ENCODE measurements at places on chromosomes 13 and 19.

- no peak for DNase-seq
These were observed 15.7 kb downstream of the MRPS12 start for GRCh38 chr19:38946229-38947010.

DNA sequence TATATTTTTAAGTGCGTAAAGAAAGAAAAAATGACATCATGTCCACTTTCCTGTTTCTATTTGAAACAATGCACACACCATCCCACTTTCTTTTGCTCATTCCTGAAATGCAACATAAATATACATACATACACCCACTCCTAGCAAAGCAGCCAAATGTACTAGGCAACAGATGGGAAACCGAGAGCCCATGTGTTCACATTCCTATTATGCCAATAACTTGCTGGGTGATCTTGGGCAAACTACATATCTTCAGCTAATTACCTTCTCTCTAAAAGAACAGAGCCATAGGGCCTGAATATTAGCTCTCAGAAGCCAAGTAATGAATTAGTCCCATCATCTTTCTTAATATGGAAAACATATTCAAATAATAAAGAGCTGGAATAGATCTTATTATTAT lies 610.6 kb upstream of the ATXN8OS start:
- DNase-seq = no peak

DNA sequence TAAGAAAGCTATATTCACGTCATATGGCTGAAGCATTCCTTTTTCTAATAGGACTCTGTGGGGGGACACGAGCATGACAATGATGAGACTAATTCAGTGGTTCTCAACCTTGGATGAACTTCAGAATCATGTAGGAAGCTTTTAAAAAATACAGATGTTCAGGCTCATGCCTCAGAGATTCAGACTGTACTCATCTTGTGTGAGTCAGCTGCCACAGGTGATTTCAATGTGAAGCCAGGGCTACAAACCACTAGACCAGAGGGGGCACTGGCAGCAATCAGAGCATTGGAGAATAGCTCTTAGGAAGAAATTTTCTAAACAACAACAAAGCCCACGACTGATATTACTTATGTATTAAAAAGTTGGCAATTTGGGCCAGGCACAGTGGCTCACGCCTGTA lies 91.7 kb downstream of the SERP2 start:
- no peak for DNase-seq

DNA sequence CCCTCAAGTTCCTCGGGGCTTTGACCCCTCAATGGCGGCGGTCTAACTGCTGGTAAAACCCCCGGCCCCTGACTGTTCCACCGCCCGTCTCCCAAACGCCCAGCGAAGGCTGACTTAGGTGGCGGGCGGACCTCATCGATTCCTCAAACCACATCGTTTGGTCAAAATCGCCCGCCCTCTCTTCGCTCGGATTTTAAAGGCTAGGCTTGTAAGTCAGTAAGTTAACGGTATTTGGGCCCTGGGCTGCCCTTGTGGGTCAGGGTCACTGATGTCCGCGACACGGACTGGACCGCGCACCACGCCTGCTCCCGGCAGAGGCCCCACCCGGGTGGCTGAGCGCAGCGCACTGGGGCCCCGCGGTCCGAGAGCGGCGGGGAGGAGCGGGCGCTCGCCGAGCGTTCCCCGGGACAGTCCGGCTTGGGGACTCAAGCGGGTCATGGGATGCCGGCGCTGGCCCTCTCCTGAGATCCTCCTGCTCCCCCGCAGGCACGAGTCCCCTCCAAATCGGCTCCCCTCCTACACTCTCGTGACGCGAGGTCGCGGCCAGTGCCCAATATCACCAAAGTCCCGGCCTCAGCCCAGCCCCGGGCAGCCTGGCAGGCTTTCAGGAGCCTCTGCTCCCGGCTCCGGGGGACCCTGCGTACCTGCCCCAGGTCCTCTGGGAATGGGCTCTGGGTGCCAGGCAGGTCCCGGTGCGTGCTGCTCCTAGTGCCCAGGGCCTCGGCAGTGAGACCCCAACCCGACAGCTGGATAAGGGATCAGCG lies 1.0 kb downstream of the FLT1 start:
- DNase-seq = no peak

GRCh38 chr19:29576761-29577648 lies 29.1 kb upstream of the POP4 start:
- no peak for DNase-seq

GRCh38 chr13:75180805-75181455 lies 301.0 kb downstream of the TBC1D4 start:
- DNase-seq = no peak

- DNase-seq = peak; percentile 41
These were observed 2.5 kb downstream of the CFD start for GRCh38 chr19:861756-862580.

- DNase-seq = no peak
These were observed 38.9 kb downstream of the CAPN12 start for GRCh38 chr19:38705197-38706019.

DNA sequence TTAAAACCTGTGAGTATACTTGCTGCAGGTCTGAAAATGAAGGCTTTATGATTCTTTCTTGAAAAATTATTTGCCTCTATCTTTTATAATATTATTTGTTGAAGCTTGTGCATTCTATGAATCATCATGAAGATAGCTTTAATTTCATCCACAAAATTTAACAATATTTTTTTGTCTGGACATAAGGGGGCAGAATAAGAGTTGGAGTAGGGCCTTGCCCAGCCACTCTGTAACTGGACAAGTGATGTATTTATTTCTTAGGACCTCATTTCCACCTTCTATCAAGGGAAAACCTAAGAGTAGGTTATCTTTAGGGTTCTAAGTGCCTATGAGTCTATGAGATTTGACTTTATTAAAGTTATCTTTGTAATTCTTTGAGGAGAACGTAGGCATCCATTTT lies 49.9 kb downstream of the N4BP2L1 start:
- no peak for DNase-seq

DNA sequence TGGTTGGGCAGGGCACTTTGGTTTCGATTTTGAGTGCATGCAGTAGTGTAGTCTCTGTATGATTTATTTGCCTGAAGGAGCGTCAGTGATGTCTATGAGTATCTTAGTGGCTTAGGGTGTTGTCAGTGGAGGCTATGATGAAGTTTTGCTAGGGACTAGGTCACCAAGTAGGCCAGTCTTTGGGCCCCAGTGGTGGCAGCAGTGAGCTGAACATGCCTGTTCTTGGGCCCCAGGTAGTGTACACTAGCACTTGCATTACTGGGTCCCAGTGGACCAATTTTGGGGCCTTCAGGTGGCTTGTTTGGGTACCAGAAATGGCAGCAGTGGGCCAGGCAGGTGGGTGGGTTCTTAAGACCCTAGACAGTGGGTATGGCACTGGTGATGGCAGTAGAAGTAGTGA lies 598.7 kb upstream of the SPRY2 start:
- DNase-seq = no peak

DNA sequence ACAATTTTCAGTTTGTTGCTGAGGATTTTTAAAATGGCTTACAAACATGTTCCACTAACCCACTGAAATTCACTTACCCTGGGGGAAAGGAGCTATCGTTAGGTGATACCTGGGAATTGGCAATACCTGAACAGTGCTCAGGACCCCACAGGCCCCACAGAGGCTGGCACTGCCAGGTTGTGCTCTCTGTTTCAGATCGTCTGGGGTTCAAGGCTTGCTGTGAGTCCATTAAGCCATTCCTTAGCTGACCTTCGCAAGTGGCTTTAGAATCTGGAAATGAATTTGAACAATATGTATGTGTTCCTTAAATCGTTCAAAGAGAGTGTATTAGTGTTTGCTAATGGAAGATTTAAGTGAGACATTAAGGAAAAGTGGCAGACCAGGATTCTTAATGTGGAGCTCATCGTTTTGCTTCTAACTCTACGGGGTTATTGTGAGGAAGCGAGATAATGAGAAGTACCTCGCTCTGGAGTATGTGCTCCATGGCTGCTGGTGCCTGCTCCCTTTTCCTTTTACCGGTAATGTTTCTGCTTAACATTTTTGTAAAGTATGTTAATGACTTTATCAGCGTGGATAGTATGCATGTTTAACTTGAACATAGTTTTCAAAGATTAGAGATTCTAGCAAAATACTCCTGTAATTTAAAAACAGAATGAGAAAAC lies 13.6 kb downstream of the KLF5 start:
- no peak for DNase-seq

GRCh38 chr13:49340161-49340560 lies 92.4 kb downstream of the CDADC1 start:
- no peak for DNase-seq

GRCh38 chr19:54316746-54317107 lies 3.8 kb upstream of the LILRA5 start:
- no peak for DNase-seq

DNA sequence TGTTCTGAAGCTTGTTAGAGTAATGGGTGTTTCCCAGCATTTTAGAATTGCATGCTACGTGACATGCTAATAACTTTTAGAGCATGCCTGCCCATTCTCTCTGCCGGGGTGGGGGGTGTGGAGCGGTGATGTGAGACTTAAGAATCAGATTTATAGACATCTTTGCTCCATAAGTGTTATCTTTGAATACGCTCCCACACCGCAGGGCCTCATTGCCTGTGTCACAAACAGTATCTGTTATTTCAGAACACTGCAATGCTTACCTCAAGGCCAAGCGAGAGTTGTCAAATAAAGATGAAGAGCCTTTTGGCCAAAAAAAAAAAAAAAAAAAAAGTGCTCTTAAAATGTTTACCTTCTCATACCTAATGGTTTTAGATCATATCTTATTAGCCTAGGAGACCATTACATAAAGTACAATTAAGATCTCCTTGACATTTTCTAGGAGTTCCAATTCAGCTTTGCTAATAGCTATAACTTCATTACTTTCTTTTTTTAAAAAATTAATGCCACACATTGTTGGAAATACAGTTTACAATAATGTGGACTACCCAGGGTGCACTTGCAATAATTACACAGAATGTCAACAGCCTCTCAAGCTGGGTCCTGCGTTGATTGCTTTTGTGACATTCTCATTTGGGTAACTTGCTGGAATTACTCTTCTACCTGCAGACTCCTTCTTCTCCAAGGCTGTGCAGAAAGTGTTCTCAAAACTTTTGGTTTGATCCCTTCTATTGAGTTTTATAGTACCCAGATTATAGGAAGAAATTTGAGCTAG lies 525.3 kb downstream of the KLF12 start:
- DNase-seq = no peak

DNA sequence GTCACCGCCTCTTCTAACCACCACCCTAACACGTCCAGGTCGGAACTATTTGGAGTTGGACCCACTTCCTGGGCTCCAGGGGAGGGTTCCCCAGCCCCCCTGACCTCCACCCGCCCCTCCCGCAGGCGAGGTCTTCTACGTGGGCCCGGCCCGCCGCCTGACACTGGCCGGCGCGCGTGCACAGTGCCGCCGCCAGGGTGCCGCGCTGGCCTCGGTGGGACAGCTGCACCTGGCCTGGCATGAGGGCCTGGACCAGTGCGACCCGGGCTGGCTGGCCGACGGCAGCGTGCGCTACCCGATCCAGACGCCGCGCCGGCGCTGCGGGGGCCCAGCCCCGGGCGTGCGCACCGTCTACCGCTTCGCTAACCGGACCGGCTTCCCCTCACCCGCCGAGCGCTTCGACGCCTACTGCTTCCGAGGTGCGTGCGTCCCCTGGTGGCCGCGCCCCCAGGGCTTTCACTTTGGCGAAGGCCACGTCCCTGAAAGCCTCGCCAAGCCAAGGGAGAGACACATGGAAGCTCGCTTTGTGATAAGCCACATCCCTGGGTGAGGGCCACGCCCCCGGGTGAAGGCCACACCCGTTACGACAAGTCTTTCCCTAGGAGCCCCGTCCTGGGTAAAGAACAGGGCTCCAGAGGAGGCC lies 13.2 kb downstream of the NCAN start:
- DNase-seq = peak; percentile 61

- no peak for DNase-seq
These were observed 13.4 kb downstream of the UBXN6 start for GRCh38 chr19:4443966-4444764.

- DNase-seq = no peak
These were observed 1814.9 kb downstream of the SLITRK5 start for GRCh38 chr13:89486065-89486464.

DNA sequence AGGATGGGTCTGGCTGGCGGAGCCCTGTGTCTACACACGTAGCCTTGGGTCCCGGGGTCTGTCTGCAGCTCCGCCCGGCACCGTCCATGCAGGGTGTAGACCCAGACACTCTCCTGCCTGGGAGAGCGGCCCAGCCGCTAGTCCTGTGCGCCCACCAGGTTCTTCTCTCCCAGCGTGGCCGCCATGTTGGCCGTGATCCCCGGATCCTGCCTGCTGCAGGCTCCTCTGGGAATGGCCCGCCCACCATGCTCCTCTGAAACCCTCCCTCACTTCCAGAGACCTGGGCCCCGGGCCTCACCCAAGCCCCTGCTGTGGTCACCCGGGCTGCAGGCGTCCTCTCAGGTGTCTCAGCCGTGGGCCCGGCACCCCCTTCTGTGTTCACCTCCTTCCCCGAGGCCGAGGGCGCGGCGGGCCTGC lies 57.7 kb upstream of the MCF2L start:
- DNase-seq = no peak

DNA sequence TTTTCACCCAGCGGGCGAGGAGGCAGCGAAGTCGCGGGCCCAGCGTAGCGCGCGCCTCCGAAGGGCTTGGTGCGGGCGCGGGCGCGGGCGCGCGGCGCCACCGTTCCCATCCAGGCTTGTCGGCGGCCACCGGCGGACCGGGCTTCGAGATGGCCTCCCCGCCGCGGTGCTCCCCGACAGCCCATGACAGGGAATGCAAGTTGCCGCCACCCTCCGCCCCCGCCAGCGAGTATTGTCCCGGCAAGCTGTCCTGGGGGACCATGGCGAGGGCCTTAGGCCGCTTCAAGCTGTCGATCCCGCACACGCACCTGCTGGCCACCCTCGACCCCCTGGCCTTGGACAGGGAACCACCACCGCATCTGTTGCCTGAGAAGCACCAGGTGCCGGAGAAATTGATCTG lies at the start of gene WDR88:
WDR88 (plus strand) TSS at position 94 of the 400 bp plus-strand sequence; CDS start at position 150, 56 bp downstream.
- no peak for DNase-seq

DNA sequence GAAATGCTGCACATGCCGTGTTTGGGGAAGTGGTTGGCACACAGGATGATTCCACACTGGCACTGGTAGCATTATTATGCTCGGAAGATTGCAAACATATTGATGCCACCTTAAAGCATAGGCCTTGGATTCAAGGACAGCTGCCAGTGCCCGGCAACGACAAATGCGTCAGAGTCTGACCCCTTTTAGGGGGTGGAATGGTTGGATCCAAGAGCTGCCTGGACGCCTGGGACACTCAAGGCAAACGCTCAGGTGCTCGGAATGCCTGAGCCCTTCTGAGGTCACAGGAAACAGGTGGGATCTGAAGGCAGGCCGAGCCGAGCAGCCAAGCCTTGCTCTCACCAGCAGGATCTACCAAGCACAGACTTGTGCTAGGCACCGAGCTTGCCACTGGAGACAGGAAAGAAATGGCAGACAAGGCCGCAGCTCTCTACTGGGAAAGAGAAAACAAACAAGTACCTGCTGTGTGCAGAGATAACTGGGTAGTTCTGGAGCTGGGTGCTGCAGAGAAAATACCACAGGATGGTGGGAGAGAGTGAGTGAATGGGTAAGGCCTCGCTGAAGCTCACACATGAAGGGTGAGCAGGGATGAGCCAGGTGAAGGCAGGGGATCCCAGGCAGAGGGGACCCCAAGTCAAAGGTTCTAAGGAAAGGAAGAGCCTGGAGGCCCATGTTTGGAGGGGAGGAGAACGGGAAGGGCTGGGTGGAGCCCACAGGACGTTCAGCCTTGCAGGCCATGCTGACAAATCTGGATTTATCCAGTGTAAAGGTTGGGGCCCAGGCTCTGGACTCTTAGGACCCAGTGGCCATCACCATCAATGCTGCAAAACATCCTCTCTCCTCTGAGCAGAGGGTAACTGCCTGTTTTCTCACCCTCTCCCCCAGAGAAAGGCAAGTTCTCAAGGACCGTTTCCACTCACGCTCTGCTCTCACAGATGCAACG lies 9.2 kb downstream of the RANBP3 start:
- DNase-seq = no peak

- DNase-seq = no peak
These were observed 136.4 kb upstream of the HTR2A start for GRCh38 chr13:47033216-47033615.

All from stimulated activated CD4-positive, alpha-beta T cell treated with anti-CD3 and anti-CD28 coated beads, Interleukin-1b, Interleukin-23, amount 100 ng/mL, for 24 hours (primary cell).